ENCODE measurements at places on chromosomes 16 and 17.

DNA sequence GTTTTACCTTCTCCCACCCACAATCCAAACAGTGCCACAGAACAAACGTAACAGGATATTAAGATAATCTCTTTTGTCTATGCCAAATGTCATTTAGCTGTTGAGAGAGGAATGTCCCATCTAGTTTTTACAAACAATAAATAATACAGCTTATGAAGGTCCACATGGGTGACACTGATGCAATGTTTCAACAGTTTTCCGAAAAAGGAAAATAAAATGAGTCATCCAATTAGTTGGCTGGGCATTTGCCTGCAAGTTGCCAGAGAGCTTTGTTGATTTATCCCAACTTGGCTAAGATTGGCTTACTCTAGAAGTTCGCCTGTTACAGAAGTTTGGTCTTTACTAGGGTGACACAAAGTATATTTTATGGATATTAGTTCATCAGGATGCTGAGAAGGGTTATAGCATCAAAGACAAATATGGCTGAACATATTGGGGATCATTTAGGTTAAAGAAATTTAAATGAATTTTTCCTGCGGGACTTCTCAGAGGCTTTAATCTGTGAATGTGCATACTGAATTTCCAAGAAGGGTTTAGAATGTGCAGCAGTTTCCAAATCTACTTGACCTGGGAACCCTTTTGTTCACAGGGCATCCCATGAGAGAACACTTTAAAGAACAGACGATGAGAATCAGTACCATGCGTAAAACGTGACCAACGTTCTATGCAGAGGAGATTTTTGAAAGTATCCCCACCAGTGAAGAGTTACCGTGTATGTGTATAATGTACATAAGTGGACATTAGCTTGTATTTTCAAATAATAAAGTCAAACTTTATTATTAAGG, 73.1 kb downstream of the CDH13 start:
- DNase-seq, result peak; percentile 92

GRCh38 chr16:54875443-54875842, 55.2 kb upstream of the IRX5 start:
- DNase-seq, result peak; percentile 23

DNA sequence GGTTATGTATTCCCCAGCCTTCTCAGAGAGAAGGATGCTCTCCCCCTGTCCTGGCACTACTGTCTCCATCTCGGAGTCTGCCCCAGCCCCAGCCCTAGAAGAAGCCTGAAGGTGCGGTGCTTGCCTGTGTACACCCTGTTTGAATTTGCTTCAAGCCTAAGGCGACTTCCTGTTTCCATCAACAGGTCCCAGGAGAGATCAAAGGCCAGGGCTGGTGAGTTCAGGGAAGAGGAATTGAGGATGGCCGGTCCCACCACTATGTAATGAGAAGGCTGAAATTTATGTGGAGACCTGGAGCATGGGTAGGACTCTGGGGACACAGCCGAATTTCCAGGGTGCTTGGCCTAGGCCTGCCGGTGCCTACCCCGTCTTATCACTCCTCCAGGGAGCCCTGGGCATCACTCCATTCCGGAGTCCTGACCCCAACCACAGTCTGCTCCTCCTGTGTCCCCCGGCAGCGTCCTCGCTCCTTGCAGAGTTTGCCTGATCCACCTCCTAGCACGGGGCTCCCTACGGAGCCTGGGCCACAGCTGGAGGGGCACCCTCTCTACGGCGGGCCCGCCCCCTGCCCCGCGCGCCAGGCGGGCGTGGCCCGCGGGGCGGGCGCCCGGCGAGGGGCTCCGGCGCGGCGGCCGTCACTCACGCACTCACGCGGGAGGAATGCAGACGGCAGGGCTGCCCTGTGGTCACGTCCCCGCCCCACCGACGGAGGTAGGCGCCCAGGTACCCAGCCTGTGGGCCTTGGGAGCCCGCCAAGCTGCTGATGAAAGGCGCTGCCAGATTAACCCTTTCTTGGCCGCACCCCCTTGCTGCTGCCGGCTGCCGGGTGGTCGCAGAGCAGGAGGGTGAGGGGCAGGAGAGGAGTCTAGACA, 53.8 kb upstream of the TAC4 start:
- no peak for DNase-seq

GRCh38 chr16:4475880-4476788, at the start of gene HMOX2:
HMOX2 (plus strand) TSS chr16:4476398; CDS start chr16:4505525, 29,127 bp downstream.
- DNase-seq, result peak; percentile 90

- peak; percentile 55 for DNase-seq
These were observed 126.7 kb upstream of the FOXF1 start for GRCh38 chr16:86383488-86384262.

DNA sequence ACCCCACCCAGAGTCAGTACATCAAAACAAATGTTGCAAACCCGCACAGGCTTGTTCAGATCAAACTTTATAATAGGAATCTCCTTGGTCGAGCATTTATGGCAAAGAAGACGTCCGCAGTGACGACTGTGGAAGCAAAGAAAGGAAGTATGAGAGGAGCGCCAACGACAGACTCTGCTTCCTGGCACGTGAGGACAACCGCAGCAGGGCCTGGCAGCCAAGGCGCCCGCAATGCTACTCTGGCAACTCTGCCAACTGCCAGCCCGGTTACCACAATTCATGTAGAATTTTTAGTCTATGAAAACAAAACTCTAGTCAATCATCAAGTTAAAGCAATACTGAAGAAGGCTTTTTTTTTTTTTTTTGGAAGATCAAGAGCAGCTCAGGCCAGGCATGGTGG, 24.8 kb downstream of the CYB5D2 start:
- no peak for DNase-seq

- DNase-seq, result peak; percentile 16
These were observed 7.4 kb upstream of the EFCAB13 start for GRCh38 chr17:47316311-47316710.

- DNase-seq, result no peak
These were observed 10.5 kb upstream of the PLK1 start for GRCh38 chr16:23668225-23668624.

GRCh38 chr17:66466106-66466820, 163.8 kb downstream of the PRKCA start:
- DNase-seq, result no peak

DNA sequence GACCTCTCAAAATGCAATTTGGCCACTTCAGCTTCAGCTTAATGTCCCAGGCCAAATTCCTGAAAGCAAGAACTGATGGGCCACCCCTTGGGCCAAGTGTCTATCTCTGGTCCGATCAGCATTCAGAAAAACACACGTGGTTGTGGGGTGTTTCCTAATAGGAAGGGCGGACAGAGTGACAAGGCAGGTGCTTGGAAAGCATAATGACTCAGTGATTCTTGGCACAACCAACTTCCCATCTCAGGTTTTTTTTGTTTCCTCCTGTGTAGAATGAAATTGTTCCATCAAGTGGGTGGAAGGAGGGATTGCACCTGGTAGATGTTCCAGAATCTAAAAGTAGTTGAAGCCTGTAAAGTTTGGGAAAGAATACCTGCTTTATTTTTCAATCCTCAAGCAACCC, 155.6 kb downstream of the HS3ST2 start:
- DNase-seq, result no peak

GRCh38 chr16:84406006-84406963, 37.9 kb downstream of the ATP2C2 start:
- DNase-seq, result no peak

- DNase-seq, result no peak
These were observed 7.9 kb downstream of the GRN start for GRCh38 chr17:44352828-44353671.

DNA sequence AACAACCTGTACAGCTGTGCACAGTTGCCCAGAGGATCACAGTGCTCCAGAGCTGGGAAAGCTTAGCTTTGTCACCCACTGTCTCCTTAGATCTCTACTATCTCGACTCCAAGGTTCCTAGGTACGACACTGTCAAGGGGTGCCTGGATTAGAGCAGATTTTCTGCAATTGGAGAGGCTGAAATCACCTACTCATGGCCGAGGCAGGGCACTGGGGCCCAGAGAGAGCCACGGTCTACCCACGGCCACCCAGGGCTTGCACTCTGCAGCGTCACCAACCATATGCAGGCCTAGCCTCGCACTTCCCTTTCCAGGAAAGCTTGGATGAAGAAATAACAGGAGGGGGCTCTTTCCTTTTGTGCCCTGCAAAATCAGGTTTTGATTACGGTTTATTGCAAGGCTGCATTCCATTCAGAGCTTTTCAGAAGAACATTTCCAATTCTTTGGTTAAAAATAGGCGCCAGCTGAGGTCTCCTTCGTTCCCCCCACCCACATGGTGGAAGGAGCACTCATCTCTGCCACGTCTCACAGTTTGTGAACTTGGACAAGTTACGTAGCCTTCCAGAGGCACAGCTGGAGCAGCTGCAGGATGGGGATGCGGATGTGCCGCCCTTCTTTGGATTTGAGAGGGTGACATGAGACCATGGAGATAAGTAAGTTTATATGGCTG, 80.0 kb downstream of the IRX5 start:
- no peak for DNase-seq

DNA sequence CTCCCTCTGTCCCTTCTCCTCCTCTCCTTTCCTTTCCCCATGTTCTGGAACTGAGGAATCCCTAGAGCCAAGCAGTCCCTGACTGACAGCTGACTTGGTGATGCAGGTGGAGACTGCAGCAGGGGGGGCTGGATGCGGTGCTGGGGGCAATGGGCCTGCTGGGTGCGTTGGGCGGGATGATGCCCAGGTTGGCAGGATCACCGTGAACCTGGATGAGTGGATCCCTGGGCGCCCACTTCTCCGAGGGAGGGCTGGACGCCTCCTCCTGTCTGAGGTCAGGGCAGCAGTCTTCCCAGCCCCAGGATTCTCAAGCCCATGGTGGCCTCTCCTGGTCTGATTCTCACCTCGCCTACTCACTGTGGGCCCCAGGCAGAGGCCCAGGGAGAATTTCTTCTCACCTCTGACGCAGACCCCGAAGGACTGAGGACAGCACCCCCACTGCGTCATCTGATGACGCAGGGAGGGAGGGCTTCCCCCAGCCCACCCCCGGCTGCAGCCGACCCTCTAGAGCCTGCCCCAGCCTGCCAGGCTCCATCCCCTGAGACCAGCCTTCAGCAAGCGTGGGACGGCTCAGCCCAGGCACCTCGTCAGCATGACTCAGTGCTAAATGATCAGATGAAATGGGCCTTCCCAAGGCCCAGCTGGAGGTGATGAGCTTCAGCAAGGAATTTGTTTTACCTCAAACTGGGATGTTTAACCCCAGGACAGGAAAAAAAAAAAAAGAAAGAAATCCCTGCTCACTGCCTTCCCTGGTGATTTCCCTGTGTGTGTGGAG, 188.0 kb upstream of the TNRC6C start:
- peak; percentile 80 for DNase-seq

- DNase-seq, result peak; percentile 64
These were observed 9.8 kb upstream of the TNRC6C start for GRCh38 chr17:77948690-77949114.
